ENCODE measurements at places on chromosomes 4 and X.

- DNase-seq: peak; percentile 68
These were observed 53.7 kb downstream of the PRKX start for GRCh38 chrX:3659761-3660160.

DNA sequence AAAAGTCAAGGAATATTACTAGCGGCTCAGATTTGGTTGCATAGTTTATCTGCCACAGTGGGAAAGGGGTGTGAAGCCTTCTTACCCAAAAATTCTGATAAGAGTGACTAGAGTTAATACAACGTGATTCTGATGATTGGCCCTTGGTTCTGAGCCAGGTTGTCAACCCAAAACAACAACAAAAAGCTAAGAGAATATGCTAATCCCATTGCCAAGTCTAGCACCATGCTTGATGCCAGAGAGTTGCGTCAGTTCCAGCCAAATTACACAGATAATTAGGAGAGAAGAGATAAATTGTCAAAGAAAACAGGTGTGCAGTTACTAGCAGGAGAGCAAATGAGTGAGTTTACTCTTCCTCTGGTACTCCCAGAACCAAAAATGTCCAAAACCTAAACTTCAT is 287.4 kb upstream of the AGA start:
- no peak for DNase-seq

- no peak for DNase-seq
These were observed 6.1 kb upstream of the SMPX start for GRCh38 chrX:21764008-21764407.

DNA sequence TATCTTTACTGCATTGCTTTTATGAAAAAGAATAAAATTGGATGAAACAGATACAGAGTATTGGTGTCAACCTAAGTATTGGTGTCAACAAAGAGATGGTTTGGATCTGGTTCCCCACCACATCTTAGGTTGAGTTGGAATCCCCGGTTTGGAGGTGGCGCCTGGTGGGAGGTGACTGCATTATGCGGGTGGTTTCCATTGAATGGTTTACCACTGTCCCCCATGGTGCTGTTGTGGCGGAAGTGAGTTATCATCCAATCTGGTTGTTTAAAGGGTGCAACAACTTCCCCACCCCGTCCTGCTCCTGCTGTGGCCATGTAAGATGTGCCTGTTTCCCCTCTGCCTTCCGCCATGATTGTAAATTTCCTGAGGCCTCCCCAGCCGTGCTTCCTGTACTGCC is 52.8 kb upstream of the CD99 start:
- no peak for DNase-seq

DNA sequence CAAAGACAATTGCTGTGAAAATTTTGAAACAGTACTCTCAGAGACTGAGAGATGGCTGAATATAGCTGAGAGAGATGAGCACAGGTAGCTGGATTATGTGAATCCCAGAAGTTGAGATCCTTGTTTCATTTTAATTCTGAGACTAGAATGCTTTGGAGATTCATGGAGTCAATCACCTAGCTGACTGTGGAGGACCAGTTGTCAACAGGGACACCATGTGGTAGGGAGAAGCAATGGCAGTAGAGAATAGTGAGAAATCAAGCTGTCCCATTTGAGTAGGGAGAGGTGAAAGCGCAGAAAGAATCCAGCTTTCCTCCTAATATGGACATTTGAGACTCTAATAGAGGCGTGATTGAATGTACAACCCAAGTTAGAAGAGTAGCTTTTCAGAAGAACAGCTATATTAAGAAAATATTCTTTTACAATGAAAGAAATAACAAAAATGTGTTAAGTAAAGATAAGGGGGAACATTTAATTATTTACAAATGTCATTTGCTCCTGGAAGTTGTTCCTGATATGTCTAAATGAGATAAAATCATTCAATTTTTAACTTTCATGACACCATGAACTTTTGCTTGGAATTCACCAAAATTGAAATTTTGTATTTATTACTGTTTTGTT is 30.3 kb upstream of the GLRB start:
- peak; percentile 81 for DNase-seq

- no peak for DNase-seq
These were observed 69.4 kb upstream of the CLCN4 start for GRCh38 chrX:10087391-10087790.

DNA sequence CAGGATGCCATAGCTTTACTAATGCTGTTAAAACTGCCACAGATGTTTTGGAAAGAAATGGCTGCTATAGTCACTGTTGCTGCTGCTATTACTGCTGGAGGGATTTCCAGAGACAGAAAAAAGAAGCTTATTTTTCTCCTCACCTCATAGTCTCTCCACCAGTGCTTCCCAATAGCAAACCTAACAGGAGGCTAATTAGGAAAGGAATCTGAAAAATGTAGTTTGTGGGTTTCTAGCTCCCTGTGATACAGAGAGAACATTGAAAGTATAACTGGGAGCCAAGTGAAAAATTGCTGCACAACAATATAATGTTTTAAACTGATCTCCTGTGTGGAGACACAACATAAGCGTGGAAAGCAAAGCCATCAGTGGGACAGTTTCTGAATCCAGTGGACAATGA is 8.6 kb upstream of the TSPAN7 start:
- DNase-seq: no peak

GRCh38 chrX:136574548-136574947 is 42.5 kb downstream of the VGLL1 start:
- DNase-seq: no peak

DNA sequence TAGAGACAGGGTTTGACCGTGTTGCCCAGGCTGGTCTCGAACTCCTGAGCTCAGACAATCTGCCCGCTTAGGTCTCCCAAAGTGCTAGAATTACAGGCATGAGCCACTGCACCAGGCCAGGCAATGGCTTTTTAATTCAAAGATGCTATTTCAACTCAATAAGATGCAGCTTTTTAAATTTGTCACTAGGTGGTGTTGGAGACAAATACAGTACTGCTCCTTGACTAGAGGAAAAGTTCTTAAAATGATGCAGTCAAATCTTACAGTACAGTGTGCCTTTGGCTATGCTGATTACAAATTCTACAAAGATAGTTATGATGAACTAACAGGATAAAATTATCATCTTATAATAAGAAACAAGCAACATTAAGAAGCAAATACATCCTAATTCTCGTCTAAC is 441.1 kb downstream of the KCNIP4 start:
- DNase-seq: peak; percentile 34

DNA sequence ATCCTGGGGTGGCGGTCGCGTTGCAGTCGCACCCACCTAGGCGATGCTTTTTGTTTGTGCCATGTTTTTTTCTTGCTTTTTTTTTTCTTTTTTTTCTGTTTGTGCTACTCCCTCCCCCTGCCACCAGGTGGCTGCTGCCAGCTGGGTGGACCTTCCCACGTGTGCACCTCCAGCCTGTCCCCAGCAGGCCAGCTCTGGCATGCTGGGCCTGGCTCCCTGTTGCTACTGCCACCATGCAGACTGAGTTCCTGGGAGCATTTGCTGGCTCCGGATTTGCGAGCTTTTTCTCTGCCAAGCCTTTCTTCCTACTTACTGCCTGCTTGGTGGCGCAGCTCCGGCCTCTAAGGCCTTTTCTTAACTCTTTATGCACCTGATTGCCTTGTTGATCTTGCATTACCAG is 161.2 kb upstream of the WDFY3 start:
- peak; percentile 56 for DNase-seq

DNA sequence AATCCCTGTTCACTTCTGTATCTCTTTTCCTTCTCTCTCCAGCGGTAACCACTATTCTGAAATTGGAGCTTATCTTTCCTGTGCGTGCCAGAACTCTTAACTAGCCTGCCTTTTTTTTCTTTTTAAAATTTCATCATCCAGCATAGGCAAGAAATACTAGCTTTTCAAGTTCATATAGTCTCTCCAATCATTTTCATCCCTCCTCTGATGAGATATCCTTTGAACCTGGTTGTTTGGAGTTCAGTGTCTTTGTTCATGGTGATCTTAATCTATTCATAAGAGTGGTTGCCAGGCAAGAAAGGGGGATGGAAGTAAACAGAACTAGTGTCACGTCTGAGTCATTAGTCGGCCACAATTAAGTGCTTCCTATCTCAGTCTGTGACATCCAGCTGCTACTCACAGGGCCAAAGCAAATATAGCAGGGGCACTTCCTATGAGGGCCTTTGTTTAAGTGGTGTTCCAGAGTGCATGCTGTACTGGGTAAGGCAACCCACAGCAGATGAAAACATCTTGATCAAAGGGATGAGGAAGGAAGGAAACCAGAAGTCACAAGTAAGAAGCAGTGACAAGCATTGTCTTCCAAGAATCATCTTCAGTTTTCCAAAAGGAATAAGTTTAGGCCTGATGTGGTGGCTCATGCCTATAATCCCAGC is 56.4 kb upstream of the XIAP start:
- peak; percentile 60 for DNase-seq

DNA sequence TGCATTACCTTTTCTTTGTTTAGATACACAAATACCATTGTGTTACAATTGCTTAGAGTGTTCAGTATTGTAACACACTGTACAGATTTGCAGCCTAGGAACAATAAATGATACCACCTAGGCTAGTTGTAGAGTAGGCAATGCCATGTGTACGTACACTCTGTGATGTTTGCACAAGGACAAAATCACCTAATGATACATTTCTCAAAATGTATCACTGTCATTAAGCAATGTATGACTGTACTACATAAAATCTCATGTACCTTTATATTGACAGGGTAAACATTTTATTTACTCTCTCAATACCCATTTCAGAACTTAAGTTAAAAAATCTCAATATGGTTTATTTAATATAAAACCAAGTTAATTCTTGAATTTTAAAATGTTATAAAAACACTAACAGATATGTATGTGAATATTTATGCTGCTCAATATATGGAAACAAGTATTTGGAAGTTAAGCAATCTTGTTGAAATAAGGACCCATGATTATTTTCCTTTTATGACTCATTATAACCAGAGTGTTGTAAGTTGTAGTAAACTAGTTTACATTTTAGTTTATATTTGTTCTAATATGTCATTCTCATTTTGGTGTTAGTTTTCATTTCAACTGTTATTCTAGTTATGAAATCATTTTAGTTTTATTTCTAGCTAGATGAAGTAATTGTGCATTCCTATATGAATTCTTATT is 409.2 kb downstream of the TLL1 start:
- peak; percentile 11 for DNase-seq

- DNase-seq: no peak
These were observed 71.9 kb downstream of the NPNT start for GRCh38 chr4:105967058-105967658.

GRCh38 chrX:55796496-55796895 is 78.9 kb downstream of the RRAGB start:
- no peak for DNase-seq

DNA sequence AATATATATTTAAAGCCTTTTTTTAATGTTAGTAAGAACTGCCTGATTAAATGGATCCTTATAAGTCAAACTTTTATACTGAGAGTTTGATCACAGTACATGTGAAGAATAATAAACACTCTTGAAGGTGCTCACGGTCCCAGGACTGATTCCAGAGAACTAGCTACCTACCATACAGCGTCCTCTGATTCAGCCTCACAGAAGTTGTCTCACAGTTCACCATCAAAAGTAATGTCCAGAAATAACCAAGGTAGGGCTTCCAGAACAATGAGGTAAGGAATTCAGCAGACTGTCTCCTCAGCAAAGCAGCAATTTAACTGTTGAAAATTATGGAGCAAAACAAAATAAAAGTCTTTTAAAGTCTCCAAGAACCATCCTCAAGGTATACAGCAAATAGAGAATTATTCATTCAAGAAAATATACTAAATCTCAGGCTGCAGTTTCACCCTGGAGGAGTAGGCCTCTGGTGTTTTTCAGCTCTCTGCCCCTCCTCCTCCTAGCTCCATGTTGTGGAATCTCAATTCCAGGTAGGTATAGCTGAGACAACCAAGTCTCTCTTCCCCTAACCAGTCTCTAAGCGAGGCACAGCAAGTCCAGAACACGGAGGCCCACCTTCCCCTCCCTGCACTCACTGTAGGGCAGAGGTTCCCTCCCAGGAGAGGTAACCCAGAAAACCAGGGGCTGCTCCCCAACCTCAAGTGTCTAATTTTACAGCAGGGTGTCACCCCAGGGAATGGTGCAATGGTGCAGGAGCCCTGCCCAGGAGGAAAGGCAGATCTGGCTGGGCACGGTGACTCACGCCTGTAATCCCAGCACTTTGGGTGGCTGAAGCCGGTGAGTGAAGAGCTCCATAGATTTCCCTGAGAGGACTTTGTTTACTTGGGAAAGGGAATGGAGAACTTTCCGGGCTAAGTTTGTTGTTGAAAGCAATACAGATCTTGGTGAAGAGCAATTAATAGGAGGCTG is 28.6 kb downstream of the FAM241A start:
- DNase-seq: peak; percentile 37

DNA sequence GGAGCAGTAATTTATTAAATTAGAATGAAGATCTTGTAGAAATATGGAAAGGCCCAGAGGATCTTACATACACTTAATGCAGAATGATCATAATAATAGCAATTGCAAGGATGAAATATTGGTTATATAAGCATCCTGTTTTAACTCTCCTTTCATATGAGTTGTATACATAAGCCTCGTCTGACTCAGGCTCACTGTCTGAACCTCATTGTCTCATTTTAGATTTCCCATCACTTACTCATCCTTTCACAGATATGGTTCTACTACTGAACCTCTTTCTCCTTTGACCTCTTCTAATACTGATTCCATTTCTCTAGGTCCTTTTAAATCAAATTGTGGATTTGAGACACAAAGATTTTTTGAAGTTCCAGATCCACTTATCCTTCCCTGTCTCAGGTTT is 277.3 kb upstream of the TRPC5 start:
- peak; percentile 2 for DNase-seq

DNA sequence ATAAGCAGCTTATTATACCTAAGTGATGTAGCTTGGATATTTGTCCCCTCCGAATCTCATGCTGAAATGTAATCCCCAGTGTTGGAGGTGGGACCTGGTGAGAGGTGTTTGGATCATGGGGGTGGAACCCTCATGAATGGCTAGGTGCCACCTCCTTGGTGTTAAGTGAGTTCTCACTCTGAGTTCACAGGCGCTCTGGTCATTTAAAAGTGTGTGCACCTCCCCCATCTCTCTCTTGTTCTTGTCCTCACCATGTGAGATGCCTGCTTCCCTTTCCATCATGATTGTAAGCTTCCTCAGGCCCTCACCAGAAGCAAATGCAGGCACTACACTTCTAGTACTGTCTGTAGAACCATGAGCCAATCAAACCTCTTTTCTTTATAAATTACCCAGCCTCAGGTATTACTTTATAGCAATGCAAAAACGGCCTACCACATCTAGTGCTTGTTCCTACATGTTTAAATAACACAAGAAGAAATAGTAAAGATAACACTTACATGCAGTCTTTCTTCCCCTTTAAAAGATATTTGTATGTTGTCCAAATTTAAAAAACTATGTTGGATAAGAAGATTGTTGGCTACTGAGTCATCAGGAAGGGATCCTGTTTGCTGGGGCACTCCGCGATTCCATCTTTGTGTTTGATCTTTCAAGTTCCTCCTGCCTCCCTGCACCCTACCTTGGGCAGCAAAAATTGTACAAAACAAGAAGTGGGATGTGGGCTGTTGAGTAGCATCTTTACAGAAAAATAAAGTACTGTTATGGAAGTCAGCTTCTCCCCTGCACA is 29.7 kb downstream of the PPP1R2C start:
- peak; percentile 24 for DNase-seq
